ENCODE measurements at places on chromosomes 16 and 17. TPM values are rescaled to one million over a fixed set of nuclear protein-coding genes. Genes with fewer than 3 reads are reported as not detected.

Gene IRF8
- total RNA-seq: not detected

Gene ZNF688
- total RNA-seq: 14.8 TPM

Gene CA7
- total RNA-seq: not detected

Gene MTSS2
- total RNA-seq: 45.3 TPM

Gene PYDC1
- total RNA-seq: not detected

All from melanocyte of skin (primary cell).